ENCODE measurements at places on chromosomes 7 and 10.

GRCh38 chr10:6917125-6917524 is 337.0 kb upstream of the PRKCQ start:
- no peak for DNase-seq

DNA sequence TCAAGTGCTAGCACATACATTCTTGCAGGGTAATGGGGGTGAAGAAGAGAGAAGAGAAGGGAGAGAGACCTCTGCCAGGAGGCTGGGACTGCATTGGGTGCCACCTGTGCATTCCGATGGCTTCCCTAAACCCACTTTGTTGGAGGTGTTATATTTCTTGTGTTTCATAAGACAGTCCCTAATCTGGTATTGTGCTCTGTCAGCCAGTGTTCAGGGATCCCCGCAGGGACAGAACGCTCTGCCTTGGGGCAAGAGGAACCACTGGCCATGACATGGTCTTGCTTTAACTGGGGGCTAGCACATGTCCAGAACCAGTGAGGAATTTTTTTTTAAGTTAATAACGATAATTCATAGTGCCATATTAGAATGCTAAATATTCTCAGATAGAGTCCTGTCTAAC is 365.2 kb upstream of the GALNT17 start:
- no peak for DNase-seq

- DNase-seq: no peak
Measured at GRCh38 chr10:1762076-1762475, 24.8 kb upstream of the ADARB2 start.

DNA sequence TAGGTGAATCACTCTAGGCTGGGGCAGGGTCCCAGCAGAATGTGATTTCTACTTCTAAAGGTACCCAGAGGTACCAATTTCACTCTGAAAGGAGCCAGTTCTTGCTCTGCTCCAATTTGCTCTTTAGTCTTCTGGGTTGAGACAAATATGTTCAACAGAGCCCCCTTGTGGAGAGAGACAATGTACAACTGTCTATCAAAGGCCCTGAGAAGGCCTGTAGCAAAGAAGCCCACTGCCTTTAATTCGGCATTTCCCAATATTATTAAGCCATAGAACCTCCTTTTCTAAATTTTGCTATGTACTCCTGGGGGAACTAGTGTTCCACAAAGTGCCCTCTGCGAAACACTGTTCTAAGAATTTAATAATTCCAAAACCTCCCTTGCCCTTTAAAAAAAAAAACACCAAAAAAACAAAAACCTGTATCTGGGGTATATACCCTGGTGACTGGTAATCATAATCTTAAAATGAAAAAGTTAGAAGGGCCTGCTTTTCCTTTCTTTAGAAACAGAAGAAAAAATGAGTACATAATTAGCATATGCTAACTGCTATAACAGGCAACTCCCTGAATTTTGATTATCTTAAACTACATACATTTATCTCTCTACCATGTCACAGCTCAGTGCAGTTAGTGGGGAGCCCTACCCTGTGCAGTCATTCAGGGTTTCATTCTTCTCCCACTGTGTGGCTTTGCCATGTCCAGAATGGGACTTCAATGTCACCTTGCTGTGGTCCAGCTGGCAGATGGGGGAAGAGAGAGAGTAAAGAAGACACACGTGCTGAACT is 160.9 kb upstream of the BMPER start:
- no peak for DNase-seq

- no peak for DNase-seq
Measured at GRCh38 chr10:88791924-88792323, 10.6 kb upstream of the LIPM start.

DNA sequence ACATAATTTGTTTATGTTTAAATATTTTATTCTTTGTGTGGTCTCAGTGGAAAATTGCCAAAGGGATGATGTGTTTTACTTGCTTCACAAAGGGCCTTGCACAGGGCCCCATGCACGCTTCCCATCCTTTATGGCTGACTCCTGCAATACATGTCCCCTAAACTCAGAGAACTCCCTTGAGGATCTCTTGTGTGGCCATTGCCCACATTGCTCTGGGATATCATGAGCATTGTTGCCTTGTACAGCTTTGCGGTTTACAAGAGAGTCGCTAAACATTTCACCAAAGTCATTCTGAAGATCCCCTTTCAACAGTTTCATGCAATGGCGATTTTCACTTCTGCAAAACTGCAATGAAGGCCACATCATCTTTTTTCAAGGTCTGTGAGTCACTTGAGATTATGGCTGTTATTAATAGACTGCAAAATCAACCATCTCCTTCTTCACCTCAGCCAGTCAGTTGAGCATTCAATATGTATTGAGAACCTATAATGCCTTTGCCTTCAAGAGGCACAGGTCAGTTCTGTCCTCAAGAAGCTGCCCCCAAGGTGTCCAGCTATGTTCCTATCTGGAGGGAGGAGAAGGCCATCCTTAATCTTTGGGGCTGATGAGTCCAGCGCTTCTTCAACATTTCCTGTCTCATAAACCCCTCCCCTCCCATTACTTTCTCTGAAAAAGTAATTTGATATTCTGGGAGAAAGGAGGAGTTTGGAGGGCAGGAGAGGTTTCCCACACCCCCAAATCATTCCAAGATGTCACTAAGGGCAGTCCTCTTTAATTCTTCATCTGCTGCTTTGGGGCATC is 108.1 kb downstream of the CCDC71L start:
- DNase-seq: no peak

DNA sequence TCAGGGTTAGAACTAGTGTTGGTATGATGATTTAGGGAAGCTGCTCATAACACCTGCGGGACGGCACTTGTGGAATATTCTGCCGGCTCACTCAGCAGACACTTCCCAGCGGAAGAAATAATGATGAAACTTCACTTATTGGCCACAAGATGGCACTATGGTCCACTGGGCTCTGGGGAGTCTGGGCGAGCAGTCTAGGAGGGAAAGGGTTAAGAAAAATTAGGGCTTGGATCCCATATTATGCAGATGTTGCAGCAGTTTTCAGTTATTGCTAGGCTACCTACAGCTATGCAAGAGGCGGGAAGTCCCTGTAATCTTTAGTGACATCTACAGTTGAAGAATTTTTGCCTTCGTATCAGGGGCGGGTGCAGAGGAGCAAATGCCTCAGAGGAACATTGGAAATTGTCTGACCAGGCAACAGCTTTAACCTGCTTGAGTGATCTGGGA is 238.7 kb upstream of the PRSS58 start:
- no peak for DNase-seq
